Putamen (tissue), 1 donor: ENCODE measurements at places on chromosomes 6 and 20.

DNA sequence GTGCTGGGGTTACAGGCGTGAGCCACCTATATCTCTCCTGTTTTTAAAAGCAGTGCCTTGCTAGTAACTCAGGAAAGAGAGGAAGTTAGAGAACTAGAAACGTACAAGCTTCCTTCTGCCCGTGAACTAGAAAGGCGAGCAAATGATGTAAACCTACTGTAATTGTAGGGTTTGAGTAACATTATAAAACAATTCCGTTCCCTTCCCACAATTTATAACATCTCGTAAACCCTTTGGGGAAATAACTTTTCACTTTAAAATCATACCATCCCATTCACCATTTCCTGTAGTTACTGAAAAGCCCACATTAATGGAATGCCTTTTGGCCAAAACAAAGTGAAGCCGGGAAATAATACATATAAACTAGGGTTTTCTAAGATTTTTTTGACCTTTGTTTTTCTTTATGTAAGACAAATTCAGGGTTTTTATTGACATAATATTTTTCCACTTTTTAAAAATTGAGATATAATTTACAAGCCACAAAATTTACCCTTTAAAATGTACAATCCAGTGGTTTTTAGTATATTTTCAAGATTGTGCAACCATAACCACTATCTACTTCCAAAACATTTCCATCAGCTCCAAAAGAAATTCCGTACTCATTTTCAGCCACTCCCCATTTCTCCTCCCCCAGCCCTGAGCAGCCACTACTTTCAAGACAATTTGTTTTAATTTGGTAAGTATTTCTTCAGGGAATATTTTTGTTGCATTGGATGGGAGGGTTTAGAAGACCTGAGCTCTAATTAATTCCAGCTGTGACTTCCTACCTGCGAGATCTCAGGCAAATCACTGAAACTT is 175.1 kb upstream of the PDE10A start:
- DNase-seq, result no peak

- DNase-seq, result no peak
Observed at GRCh38 chr6:170210026-170210390, 80.9 kb downstream of the DLL1 start.

DNA sequence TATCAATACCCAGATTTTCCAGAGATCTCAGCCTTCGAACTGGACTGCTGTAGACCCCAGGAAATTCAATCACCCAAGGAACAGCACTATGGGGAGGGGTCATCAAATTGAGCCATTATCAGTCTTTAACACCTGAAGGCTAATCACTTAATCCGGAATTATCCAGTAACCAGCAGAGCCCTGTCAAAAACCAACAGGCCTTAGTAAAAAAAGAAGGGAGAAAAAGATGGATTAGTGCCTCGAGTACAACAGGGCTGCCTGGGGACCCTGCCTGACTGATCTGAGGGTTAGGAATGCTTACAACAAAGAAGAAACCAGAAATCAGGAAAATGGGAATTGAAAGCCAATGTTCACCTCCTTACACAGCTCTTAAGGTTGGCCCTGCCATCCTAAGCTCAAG is 7.6 kb downstream of the RRAGD start:
- no peak for DNase-seq

DNA sequence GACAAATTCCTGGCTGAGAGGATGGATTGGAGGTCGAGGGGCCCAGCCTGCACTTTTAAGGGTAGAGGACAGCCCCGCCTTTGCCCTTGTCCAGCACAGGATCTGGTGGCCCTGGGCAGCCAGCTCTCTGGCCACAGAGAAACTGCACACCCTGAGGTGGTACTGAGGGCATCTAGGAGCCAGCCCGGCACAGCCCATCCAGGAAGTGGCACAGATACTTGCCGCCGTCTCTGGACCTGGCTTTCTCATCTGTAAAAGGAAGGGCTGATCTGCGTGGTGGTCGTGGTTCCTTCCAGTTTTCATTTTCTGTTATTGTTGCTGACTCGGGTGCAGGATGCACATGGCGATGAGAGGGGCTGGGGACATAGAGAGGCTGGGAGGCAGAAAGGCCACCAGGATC is 16.0 kb upstream of the SLC22A7 start:
- no peak for DNase-seq

GRCh38 chr6:73704260-73704659 is 8.3 kb downstream of the CD109 start:
- no peak for DNase-seq
